ENCODE measurements at places on chromosomes 3 and 15.

GRCh38 chr15:65222891-65223290, 11.6 kb upstream of the CILP start:
- no peak for DNase-seq

GRCh38 chr3:196563721-196564225, 4.6 kb downstream of the WDR53 start:
- no peak for DNase-seq

DNA sequence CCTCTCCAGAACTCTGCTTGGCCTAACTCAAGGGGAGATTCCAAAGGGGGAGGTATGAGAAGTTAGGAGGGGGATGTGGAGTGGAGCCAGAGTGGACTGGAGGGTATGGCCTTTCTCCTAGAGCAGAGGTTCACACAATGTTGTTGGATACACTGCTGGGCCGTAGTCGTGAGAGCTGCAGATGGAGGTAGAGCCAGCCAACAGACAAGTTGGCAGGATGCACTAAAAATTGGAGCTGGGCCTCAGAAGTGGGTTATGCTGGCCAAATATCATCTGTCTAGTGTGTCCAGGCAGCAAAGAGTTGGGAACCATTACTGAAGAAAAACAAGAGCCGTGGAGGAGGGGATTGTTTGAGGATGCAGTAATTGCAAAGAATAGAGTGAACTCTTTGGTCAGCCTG, 27.7 kb upstream of the LRRFIP2 start:
- DNase-seq: no peak

DNA sequence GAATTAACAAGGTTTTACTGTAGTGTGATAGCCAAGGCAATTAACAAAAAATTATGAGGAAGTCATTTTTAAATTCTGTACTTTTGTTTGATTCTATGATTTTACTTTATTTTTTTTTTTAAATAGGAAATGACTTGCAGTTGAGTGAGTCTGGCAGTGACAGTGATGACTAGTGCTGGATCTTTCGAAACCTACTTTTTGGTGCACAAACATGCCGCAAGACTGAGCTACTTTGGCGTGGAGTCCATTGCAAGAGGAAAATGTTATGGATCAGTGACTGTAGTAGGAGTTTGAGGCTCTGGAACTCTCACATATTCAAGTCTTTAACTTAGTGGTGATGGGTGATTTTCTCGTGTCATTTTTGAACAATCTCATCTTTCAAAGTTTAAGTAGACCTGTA, 11.6 kb downstream of the EAF1 start:
- no peak for DNase-seq

- DNase-seq: no peak
Observed at GRCh38 chr3:125496701-125497100, 23.3 kb downstream of the SNX4 start.

GRCh38 chr3:51955175-51955892, at the start of gene GPR62:
Gene GPR62, plus strand, starts transcription at chr3:51955381. Its CDS starts 272 bp downstream, at chr3:51955653.
- no peak for DNase-seq

DNA sequence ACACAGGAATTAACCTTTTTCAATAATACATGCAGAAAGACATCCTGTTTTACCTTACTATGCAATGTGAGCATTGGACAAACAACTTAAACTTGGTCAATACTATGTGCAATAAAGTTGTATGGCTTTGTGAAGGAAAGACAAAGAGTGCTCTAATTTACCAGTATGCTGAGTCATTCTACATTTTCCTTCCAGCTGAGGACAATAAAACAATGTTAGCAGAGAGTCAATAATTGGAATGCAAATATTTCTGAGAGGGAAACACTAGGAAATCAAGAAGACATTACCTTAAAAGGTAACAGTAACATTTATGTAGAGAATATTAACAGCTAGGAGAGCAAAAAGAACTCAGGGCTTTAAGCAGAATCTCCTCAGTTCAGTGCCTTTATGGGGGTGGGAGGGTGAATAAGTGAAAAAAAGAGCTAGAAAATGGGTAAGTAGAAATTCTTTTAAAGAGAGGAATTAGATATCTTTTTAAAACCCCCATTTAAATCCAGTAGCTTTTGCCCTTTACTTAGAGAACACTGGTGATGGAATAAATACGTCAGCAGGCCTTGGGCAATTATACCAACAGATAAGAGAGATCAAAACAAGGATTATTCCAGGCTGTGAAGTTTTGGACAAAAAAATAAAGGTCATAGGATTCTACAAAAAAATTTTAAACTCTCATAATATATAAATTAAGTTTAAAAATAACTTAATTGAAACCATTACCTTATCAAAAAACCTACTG, 11.6 kb upstream of the HGD start:
- DNase-seq: no peak

- DNase-seq: no peak
Observed at GRCh38 chr3:114558271-114558670, 264.4 kb downstream of the TIGIT start.

GRCh38 chr15:41493205-41493901, at the start of gene ITPKA:
Gene ITPKA, plus strand, starts transcription at chr15:41493874. Its CDS starts 54 bp downstream, at chr15:41493928.
- peak; percentile 60 for DNase-seq

DNA sequence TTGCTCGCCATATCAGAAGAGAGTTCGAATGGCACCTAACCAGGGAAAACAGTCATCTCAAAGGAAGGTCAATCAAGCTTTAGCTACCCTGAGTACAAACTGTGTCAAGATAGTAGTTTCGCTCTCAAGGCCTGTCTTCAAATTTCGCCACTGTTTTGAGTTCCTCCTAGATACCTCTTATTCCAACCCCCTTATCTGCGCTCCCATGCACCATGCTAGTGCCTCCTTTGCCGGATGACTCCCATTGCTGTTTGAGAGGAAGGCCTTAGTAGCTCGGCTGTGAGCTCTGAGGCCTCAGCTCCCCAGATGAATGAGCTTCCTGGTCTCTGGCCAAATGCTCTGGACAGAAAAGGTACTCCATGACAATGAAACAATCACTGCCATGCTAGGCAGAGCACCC, 256.0 kb downstream of the ULK4 start:
- DNase-seq: no peak

DNA sequence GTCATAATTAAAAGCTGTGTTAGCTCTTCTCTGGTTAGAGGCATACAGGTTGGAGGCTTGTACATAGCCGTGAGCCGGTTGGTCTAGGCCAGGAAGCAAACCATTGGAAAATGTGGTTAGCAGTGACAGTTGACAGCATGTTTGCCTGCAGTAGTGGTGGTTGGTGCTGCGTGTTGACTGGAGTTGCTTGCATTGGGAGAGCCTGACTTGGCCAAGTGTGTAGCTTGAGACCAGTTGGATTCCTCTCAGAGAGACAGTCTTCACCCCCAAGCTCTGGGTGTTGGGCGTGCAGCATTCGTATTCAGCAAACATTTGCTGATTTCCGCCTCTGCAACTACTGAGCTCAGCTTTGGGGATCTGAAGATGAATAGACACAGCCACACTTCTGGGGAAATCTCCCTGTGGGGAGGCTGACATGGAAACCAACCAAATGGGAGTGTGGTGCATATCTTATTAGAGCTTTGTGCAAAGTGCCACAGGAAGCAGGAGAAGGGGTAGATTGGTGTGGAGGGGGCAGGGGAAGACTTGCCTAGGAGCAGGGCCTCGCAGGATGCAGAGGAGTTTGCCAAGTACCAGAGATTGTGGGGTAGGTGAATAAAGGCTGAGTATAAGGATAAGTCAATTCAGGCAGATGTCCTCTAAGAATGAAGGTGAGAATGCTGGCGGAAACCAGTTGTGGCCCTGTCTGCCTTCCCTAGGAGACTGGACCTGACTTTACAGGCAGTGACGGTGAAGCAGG, 83.5 kb downstream of the IGF1R start:
- DNase-seq: no peak

- DNase-seq: no peak
Observed at GRCh38 chr15:38748710-38749109, 184.1 kb upstream of the RASGRP1 start.

- DNase-seq: no peak
Observed at GRCh38 chr3:119759962-119760361, 21.9 kb upstream of the NR1I2 start.

DNA sequence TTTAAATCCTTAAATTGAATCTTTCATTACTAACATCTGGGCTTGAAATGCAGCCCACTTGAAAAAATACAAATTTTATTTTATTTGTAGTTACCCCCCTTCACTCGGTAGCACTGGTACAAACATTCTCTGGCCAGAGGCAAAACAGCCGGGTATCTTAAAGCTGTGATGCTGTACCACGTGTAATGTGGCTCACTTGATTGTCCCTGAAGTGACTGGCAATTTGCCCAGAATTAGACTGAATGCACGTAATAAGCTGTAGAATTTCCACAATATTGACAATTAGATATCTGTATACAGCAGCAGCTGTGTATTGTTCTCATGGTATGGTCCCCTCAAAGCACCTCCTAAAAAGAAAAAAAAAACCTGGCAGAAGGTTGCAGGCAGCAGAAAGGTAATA, 192.8 kb upstream of the TBC1D5 start:
- DNase-seq: no peak

- DNase-seq: no peak
Observed at GRCh38 chr3:4752201-4753072, 226.8 kb upstream of the BHLHE40 start.

DNA sequence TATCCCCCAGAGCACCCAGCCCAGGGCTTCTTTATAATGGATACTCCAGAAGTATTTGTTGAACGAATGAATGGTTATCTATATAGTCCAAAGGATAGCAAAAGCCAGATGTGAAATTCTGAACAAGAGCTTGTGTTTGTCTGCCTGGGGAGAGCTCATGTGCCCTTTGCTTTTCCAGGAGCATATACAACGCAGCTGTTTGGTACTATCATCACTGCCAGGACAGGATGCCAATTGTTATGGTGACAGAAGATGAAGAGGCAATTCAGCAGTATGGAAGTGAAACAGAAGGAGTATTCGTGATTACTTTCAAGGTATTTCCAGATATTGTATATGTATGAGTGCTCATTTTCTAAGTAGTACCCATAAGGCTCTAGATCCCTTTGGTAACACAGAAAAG, 15.2 kb downstream of the DIS3L start:
- DNase-seq: no peak

GRCh38 chr3:49412632-49413337, 562 bp downstream of the TCTA start:
- DNase-seq: no peak

- no peak for DNase-seq
Observed at GRCh38 chr3:171283848-171284222, 176.4 kb downstream of the TNIK start.

- no peak for DNase-seq
Observed at GRCh38 chr3:196198771-196199753, 12.1 kb downstream of the ZDHHC19 start.

DNA sequence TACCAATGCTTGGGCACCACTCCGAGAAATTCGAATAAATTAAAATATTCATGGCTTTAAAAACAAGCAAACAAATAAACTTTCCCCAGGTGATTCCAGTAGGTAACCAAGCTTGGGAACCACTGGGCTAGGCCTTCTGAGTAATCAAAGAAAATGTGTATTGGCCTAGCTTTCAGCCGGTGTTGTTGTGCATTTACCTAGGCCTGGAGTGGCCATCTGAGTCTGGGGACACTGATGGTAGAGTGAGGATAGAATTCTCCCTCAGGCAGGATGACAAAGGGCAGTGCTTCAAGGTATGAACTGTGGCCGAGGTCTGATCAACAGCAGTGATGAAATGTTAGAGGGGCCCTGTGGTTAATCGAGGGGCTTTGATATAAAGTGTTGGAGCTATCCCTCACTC, 440.5 kb downstream of the EPHB1 start:
- DNase-seq: no peak

All from stimulated activated CD8-positive, alpha-beta memory T cell treated with anti-CD3 and anti-CD28 coated beads, Interleukin-7, amount 100 ng/mL, for 1 hour (primary cell).